Epithelial cell of umbilical artery (primary cell): ENCODE measurements at places on chromosomes 3 and 15. TPM values are rescaled to one million over a fixed set of nuclear protein-coding genes. Genes with fewer than 3 reads are reported as not detected.

Gene RASL12
- 0.32 TPM in 1 of 2 replicates, not detected in the other for total RNA-seq

Gene CHDH
- under 0.01 TPM in 1 of 2 replicates, not detected in the other for total RNA-seq

Gene CXCR6
- not detected in 2 replicates for total RNA-seq

Gene CYP11A1
- total RNA-seq = not detected in 2 replicates
